ENCODE measurements at places on chromosomes 7 and 10.

- no peak for DNase-seq
These were observed 96.1 kb downstream of the PAXIP1 start for GRCh38 chr7:154906736-154907355.

GRCh38 chr10:102931643-102932042 lies 13.5 kb downstream of the CNNM2 start:
- DNase-seq, result no peak

DNA sequence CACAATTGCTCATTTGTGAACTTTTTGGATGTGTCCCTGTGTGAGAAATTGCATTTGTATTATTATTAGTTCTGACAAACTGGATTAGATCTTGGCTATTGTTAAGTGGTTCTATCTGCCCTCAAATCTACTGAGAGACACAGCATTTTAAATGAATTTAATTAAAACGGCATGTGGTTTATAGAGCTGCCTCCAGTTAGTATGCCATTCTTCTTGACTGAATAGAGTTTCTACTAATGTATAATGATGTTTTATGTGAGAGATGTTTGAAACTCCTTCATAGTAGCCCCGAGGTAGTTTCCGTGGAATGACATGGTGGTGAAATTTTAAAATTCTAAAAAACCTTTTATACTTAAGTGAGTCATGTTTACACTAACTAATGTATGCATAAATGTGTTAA lies 110.9 kb downstream of the DYNC1I1 start:
- no peak for DNase-seq

DNA sequence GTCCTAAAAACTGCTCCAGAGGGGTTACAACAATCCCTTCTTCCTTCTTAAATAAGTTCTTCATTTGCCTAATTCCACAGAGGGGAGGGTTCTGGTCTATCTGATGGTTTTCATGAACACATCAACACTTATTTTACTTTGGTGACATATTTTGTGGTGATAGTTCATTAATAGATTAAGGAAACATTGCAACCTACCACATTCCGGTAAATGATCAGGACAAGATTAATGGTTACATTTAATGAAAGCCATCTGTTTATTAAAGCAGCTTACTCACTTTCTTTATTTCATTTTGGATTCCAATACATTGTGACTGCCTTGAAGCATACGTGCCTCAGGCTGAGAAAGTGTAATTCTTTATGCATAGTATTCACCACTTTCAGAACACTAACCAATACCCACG lies 101.0 kb downstream of the SKIDA1 start:
- no peak for DNase-seq
